ENCODE measurements at places on chromosomes 12 and 14. TPM values are rescaled to one million over a fixed set of nuclear protein-coding genes. Genes with fewer than 3 reads are reported as not detected.
A peak's percentile ranks its signal among the peaks of the same experiment; 100 is the strongest.

DNA sequence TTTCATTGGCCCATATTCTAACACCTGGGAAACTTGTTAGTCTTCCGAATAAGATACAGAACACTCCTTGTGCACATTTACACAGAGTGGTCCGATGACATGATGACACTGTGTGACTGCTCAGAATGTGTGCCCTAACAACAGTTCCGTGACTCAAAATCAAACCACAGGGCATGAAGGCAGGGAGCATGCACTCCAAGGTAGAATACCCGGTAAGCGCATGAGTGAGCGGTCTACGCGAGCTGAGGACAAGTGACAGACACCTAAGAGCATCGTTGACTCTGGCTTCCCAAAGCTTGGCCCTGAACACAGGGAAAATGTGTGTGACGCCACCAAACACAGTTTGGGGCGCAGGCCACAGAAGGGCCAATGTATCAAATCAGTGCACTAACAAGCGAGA is 18.6 kb downstream of the CLIP1 start:
- no peak overlapping the region for H3K27ac ChIP-seq
- no peak overlapping the region for H3K4me3 ChIP-seq
- H3K27me3 ChIP-seq = no peaks in the 10 kb centered on the region
- H3K4me1 ChIP-seq = peaks cover 28% of the 10 kb centered on the region
- no peak for DNase-seq

DNA sequence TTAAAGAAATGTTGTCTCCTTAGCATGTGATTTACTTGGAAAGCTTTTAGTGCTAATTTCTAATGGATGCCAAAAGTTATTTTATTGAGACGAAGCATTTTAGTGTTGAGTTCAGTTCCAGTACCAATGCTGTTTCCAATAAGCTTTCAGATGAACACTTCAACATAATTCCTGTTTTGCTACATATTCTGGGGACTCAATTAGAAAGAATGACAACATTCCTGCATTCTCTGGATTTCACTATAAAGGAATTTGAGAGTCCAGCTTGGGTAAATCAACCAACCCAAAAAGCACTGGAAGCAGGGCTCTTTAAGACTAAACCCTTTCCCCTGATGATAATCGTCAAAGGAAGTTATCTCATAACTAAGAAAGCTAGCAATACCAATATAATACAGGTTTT is 353.0 kb upstream of the TMTC1 start:
- no peaks in the 10 kb centered on the region for H3K27me3 ChIP-seq
- H3K27ac ChIP-seq = no peak overlapping the region
- no peak for DNase-seq
- H3K36me3 ChIP-seq = no peaks in the 10 kb centered on the region
- no peaks in the 10 kb centered on the region for H3K4me1 ChIP-seq

- H3K27me3 ChIP-seq = peaks cover 13% of the 10 kb centered on the region
- H3K4me3 ChIP-seq = no peak overlapping the region
- DNase-seq = no peak
- no peak overlapping the region for H3K27ac ChIP-seq
- H3K4me1 ChIP-seq = peaks cover 28% of the 10 kb centered on the region
These were observed 3.4 kb downstream of the TAMALIN start for GRCh38 chr12:52010152-52010622.

GRCh38 chr12:52690351-52691075 is 10.3 kb upstream of the KRT1 start:
- H3K4me1 ChIP-seq = peaks cover 29% of the 10 kb centered on the region
- no peak for DNase-seq
- peaks cover 69% of the 10 kb centered on the region for H3K27me3 ChIP-seq
- H3K36me3 ChIP-seq = no peaks in the 10 kb centered on the region
- no peak overlapping the region for H3K27ac ChIP-seq
- peak overlapping the region; percentile 64 for H3K4me3 ChIP-seq

DNA sequence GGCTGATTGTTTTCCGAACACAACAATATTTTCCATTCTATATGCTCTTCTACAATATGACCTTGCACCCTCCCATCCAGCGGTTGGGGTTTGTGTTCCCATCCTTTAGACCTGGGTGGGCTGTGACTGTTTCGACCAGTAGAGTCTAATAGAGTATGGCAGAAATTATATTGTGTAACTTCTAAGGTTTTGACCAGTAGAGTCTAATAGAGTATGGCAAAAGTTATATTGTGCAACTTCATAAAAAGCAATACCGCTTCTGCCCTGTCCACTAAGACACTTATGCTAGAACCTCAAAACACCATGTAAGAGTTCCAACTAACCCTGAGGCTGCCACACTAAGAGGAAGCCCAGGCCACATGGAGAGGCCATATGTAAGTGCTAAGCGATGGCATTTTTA is 719.7 kb upstream of the TBX3 start:
- H3K4me1 ChIP-seq = no peaks in the 10 kb centered on the region
- H3K36me3 ChIP-seq = no peaks in the 10 kb centered on the region
- H3K4me3 ChIP-seq = no peak overlapping the region
- no peak overlapping the region for H3K27ac ChIP-seq

DNA sequence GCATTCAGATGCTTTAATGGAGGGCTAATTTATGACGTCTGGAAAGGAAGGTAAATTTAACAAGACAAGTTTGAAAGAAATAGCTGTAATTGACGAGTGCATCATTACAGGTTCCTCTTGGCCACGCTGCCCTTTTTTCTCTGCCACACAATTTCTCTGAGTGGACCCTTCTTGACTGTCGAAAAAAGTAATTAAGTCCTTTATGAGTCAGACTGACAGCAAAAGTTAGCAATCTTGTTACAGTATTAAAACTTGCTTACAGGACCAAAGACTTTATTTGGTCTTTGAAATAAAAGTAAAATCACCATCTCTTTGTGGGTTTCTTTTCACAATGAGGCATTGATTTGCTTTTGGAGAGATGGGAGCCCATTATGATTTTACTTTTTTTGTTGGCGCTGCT is 42.6 kb downstream of the SAMD4A start:
- no peaks in the 10 kb centered on the region for H3K36me3 ChIP-seq
- DNase-seq = no peak
- H3K4me3 ChIP-seq = no peak overlapping the region

GRCh38 chr14:75549169-75549568 is 26.9 kb downstream of the BATF start:
- peaks cover 25% of the 10 kb centered on the region for H3K4me1 ChIP-seq
- no peaks in the 10 kb centered on the region for H3K27me3 ChIP-seq
- no peak overlapping the region for H3K27ac ChIP-seq
- no peak for DNase-seq
- H3K36me3 ChIP-seq = peaks cover 22% of the 10 kb centered on the region

DNA sequence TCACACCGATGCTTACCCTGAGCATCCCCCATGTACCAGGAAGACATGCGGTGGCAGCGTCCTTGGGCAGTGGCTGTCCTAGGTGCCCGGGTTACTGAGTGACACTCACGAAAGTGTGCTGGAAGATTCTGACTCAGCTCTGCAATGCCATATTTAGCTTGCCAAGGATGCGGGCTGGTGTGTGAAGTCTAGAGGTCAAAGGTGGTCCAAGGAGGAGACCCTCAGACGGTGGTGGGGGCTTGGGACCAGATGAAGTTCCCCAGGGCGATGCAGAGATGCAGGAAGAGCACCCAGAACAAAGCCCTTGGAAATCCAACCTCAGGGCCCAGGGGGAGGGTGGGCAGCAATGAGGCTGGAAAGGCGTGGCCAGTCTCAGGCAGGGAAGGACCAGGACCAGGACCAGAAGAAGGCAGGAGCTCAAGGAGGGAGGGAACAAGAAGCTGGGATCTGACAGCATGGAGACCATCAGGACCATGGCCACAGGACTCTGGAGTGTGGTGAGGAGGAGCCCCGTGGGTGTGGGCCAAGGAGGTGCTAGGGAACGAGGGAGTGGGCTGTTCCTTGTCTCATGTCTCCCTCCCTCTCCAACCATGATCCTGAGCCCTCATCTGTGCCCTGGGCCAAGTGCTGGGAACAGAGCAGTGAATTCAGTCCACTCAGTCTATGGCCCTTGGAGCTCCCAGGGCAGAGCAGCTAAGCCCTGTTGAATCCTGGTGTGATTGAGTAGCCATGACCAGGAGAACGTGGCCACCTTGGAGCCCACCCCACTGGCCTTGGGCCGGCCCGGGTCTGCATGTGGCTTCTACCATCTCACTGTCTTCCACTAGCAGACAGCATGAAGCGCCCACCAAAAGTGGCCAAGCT is 310.1 kb upstream of the DIO3 start:
- no peaks in the 10 kb centered on the region for H3K36me3 ChIP-seq
- H3K27me3 ChIP-seq = peaks cover 3% of the 10 kb centered on the region
- no peak overlapping the region for H3K27ac ChIP-seq
- H3K4me3 ChIP-seq = no peak overlapping the region
- H3K4me1 ChIP-seq = peaks cover 15% of the 10 kb centered on the region

NAA30 gene
- total RNA-seq = 16.0 TPM

RPL10L gene
- not detected for total RNA-seq

TCL1B gene
- not detected for total RNA-seq

SDS gene
- not detected for total RNA-seq

PDZRN4 gene
- not detected for total RNA-seq
